ENCODE measurements at places on chromosomes 12 and 14.

- DNase-seq, result no peak
These were observed 161.3 kb upstream of the FAR2 start for GRCh38 chr12:28987538-28988324.

DNA sequence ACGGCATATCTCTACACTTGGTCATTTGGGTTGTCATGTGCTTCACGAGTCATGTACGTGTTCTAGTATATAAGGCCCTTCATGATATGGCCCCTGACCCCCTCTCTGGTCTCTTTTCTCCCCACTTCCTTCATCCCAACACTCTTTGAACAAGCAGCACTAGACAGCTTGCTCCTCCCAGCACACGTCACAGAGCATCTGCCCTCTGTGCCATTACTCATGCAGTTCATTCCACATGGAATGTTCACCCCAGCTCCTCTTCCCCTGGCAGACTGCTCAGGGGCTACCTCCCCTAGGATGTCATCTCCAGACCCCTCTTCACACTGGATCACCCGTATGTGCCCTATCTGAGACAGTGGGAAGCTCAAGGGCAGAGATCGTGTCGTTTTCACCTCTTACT lies 14.1 kb upstream of the LRP1-AS start:
- DNase-seq, result no peak

- DNase-seq, result no peak
These were observed 26.8 kb upstream of the PEX5 start for GRCh38 chr12:7162691-7163114.

DNA sequence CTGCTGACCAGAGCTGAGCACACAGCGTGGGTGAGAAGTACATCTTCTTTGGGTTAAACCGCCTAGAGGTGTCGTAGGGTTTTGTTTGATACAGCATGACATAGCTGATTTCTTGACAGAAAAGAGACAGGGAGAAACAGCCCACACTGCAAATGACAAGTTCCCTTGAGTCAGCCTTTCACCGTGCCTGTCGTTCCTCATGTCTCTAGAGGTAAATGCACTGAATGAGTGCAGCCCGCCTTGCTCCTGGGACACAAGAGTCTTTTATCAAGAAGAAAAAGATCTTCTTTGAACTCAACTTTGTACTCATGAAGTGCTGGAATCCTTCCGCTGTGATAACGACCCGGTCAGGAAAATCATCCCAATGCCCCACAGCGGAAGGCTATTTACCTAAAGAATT lies 77.6 kb downstream of the TMEM132D start:
- no peak for DNase-seq

DNA sequence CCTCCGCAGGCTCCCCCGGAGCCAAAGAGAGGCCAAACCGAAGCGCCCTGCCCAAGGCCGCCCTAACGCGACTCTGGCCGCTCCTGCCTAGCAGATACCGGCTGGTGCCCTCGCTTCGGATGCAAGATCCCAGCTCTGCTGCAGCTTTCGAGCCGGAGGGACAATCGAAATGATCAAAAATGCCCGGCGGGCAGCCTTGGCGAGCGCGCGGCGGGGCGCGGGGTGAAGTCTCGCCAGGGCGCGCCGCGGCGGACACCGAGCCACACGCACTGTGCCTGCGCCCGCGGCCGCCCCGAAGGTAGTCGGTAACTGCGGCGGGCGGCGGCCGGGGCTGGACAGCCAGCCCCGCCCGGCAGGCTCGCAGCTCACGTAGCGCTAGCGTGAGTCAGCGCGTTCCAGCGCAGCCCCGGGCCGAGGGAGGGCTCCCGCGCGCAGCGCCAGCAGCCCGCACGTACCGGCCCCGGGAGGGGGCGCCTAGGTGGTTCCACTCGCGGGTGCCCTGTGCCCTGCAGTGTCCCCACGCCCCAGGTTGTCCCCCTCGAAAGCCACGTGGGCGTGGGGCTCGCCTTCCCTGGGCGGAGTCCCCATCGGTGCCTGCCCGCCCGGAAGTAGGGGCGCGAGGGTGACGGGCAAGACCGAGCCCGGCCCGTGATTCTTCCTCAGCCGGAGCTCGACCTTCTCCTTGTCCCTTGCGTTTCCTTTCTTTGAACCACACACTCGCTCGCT lies 109.2 kb upstream of the EGLN3 start:
- DNase-seq, result peak; percentile 22

DNA sequence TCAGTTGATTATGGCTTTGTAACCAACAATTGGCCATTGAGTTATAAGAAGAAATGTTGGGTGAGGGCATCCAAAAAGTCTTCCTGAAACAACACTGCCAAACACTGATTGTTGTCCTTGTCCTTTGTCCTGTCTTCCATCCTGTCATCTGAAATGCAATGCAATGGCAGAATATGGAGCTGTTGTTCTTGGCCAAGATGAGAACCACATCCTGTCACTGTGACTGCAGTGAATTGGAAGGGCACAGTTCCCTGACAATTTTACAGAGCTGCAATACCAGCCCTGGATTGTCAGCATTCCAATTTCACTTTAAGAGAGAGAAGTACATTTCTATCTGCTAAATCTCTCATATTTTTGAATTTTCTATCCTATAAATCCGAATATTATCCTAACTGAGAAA lies 613.3 kb downstream of the FLRT2 start:
- no peak for DNase-seq

GRCh38 chr12:121826318-121827150 lies 22.7 kb downstream of the SETD1B start:
- DNase-seq, result no peak

DNA sequence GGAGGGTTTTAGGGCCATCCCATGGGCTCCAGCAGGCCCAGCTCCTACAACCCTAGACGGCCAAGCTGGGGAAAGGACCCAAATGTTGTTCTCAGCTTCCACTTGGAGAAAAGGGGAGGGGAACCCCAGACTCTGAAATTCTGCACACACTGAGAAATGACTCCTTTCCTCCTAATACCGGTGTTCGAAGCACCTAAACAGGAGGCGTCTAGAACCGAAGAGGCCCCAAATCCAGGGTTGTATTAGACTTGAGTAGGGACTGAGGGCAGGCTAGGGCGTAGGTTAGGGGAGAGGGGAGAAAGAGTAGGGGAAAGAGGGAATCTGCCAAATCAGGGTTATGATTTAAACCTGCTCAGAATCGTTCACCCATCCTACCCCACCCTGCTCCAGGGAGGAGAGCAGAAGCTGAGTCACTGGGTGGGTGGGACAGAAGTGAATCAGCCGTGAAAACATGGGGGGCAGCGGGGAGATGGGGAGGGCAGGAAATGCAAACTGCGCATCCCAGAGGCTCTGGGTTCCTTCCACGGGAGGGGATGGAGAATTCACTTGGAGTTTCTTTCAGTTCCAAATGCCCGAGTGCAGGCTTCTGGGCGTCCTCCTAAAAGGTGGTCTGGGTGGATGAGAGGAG lies 1.0 kb downstream of the IGFBP6 start:
- DNase-seq, result no peak

DNA sequence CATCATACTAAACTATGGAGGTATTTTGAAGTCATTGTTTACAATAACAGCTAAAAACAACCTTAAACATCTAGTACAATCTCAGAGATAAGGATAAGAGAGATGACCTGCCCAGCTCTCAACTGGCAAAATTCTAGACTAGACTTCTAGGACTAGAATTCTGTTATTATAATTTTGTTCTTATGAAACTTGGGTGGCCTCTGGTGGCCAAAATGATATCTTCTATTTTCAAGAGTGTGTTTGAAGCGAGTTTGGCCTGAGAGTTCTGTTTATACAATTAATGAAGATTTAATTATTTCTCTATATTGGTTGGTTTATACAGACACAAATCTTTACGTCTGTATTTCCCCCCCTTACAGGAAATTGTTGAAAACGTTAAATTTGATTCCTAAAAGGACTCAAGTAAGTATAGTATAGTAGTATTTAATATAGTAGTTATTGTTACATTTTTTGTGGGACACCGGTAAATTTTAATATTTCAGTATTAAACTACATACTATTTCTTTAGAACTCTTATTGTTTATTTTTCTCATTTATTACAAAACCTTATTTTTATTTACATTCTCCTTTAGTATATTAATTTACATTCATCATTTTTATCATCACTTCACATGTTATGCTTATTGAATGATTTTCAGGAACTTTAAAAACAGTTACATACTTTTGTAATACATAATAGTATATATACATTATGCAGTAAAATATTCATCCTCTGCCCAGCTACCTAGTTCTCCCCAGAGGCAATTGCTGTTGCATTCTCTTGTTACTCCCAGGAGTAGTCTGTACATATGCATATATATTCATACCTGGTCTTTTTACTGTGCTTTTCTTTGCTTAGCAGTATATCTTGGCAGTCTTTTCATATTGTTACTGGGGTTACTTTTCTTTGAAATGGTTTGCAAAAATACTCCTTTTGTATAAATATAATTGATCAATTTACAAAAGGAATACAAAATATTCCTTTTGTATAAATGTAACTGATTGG lies 6.6 kb downstream of the PPHLN1 start:
- DNase-seq, result no peak

GRCh38 chr12:92365836-92366235 lies 220.2 kb upstream of the BTG1 start:
- DNase-seq, result no peak

DNA sequence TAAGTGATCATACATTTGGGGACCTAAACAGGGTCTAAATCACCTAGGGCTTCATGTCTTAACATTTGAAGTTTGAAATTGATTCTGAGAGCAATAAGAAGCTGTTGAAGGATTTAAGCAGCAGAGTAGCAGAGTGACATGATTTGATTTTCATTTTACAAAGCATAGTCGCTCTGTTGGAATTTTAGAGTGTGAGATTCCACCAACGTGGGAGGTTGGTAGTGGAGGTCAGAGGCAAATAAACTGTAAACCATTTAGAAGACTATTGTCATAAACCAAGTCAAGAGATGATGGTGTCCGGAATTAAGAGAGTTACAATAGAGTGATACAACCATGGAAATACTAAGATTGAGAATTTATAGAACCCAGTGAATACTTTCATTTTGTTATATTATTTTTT lies 52.7 kb upstream of the ZDHHC17 start:
- no peak for DNase-seq

- no peak for DNase-seq
These were observed 30.7 kb downstream of the LRIG3 start for GRCh38 chr12:58889557-58889956.

Data from activated T-cell treated with anti-CD3 and anti-CD28 coated beads for 1 hour (primary cell).